ENCODE measurements at places on chromosomes 7 and 10.

DNA sequence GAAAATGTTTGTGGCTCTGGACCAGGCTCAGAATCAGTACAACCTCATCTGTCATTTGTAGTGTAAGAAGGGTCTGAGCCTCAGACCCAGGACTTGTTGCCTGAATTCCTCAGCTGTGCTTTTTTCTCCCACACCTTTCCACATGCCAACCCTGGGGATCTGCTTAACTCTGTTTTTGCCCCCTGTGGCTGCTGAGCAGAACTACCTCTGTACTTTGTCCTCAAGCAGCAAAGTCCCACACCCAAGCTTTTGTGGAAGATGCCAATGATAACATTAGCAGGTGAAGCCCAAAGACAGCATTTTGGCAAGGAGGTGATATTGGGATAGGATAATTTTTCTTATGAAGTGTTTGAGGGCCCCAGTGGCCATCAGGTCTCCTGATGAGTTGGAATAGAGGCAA lies 5.8 kb upstream of the CYP2C18 start:
- DNase-seq, result no peak

- no peak for DNase-seq
These were observed 10.2 kb upstream of the PPP1R3C start for GRCh38 chr10:91642831-91643692.

GRCh38 chr7:19701471-19701870 lies 7.4 kb downstream of the POLR1F start:
- no peak for DNase-seq

- no peak for DNase-seq
These were observed 81.1 kb upstream of the PRKG1 start for GRCh38 chr10:50992972-50993766.

DNA sequence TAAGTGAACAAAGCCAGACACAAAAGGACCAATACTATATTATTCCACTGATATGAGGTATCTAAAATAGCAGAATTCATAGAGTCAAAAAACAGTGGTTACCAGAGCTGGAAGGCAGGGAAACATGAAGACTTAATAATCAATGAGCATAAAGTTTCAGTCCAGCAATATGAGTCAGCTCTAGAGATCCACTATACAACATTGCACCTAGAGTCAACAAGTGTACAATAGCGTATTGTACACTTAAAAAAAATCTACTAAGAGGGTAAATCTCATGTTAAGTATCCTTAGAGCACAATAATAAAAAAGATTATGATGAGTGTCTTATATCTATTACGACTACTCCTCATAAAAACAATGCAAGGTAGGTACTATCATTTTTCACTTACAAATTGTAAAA lies 36.1 kb downstream of the C10orf90 start:
- DNase-seq, result no peak

- no peak for DNase-seq
These were observed 636.6 kb downstream of the SDK1 start for GRCh38 chr7:3937605-3938004.

DNA sequence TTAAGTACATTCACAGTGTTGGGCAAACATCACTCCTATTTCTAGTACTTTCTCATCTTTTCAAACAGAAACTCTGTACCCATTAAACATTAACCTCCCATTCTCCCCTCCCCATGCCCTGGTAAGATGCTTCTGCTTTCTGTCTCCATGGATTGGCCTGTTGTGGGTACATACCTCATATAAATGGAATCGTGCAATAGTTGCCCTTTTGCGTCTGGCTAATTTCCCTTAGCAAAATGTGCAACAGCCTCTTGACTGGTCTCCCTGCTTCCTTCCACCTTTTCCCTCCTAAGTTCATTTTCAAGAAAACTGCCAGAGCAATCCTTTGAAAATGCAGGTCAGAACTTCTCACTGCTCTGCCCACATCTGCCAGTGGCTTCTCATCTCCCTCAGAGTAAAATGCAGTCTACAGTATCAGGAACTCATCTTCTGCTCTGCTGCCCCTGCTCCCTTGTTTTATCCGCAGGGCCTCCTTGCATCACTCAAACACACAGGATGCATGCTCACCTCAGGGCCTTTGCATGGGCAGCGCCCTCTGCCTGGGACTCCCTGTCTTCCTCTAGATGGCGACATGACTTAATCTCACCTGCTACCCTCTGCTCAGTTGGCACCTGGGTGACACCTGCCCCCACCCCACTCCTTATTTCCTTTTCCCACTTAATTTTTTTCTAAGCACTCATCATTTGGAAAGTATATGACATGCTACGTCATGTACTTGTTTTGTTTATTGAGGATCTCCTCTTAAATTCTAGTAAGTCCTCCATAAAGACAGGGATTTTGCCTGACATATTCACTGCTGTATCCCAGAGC lies 44.3 kb upstream of the ECHDC3 start:
- no peak for DNase-seq

- DNase-seq, result no peak
These were observed 105.9 kb downstream of the GPR26 start for GRCh38 chr10:123771877-123772644.

DNA sequence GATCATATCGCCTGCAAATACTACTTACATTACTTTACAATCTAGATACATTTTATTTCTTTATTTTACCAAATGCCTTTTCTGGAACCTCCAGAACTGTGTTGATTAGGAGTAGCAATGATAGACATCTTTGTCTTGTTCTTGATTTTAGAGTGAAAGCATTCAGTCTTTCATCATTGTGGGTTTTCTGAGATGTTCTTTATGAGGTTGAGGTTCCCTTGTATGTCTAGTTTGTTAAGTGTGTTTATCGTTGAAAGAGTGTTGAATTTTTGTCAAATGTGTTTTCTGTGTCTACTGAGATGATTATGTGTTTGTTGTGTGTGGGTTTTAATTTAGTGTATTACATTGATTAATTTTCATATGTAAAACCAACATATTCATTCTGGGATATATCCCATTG lies 17.1 kb downstream of the SEPTIN7 start:
- no peak for DNase-seq

GRCh38 chr7:104901240-104901619 lies 112.8 kb upstream of the KMT2E start:
- no peak for DNase-seq

GRCh38 chr10:69070951-69071350 lies 17.0 kb upstream of the SRGN start:
- DNase-seq, result no peak

GRCh38 chr10:71232089-71232998 lies 20.0 kb downstream of the UNC5B start:
- DNase-seq, result peak; percentile 14

DNA sequence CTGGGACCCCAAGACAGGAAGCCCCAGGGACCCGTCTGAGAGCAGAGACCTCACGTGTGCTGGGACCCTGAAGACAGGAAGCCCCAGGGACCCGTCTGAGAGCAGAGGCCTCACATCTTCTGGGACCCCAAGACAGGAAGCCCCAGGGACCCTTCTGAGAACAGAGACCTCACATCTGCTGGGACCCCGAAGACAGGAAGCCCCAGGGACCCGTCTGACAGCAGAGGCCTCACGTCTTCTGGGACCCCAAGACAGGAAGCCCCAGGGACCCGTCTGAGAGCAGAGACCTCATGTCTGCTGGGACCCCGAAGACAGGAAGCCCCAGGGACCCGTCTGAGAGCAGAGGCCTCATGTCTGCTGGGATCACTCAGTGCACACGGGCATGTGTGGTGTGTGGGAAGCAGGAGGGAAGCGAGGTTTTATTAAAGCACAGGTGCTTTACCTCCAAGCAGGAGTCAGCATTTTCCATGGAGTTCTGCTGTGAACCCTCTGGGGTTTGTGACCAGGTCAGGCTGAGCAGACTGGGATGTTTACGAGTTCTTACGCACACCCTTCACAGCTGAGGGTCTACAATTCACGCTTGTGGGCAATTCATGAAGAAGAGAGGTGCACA lies 590.6 kb downstream of the DNAJB6 start:
- no peak for DNase-seq

- no peak for DNase-seq
These were observed 374.8 kb upstream of the KIAA1217 start for GRCh38 chr10:23834091-23834490.

GRCh38 chr7:129225931-129226572 lies 1.2 kb downstream of the AHCYL2 start:
- DNase-seq, result no peak

DNA sequence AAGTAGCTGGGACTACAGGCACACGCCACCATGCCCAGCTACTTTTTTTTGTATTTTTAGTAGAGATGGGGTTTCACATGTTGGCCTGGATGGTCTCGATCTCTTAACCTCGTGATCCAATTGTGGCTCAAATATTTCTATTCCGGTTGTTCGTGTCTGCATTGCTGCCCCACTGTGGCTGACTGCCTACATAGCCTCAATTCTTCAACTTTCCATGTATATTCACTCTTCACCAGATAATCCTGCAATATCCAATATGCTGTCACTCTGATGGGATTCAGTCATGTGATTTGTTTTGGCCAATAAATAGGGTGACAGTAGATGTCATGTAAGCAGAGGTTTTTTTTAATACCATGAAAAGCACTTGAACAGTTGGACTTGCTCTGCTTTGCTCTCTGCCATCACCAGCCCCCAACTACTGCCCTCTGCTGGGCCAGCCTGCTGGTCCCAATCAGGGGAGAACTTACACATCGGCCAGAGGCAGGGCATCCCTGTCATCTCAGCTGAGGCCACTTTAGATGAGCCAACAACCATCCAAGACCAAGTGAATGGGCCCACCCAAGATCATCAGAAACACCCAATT lies 56.7 kb downstream of the NSUN6 start:
- DNase-seq, result no peak

GRCh38 chr7:95758187-95758586 lies 14.2 kb upstream of the DYNC1I1 start:
- peak; percentile 94 for DNase-seq

GRCh38 chr10:110833234-110833940 lies 38.3 kb upstream of the PDCD4 start:
- peak; percentile 65 for DNase-seq

GRCh38 chr10:101061624-101062231 lies at the start of gene KAZALD1:
TSS of gene KAZALD1 (plus strand) at chr10:101061989. CDS start at chr10:101062593, 604 bp downstream.
- peak; percentile 51 for DNase-seq

- no peak for DNase-seq
These were observed 158.2 kb downstream of the ADARB2 start for GRCh38 chr10:1579141-1579491.

- no peak for DNase-seq
These were observed 1053.9 kb downstream of the KCNMA1 start for GRCh38 chr10:76583711-76584161.

DNA sequence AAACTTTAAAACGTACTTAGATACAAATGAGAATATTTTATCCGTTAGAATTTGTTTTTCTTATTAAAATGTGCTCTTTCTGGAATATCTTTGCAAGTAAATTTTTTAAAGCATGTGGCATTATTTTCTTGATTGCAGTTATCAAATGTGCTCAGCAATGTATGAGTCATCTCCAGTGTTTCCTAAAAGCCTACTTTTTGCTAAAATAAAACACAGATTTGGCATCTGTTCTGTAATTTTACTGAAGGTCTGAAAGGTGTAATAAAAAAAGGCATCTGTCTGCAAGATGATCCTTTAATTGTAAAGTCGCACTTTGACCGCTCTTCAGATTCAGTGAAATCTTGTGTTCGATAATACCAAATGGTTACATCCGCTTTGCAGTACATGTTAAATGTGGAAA lies 3.4 kb downstream of the GNAT3 start:
- peak; percentile 57 for DNase-seq

GRCh38 chr7:207418-208129 lies 15.2 kb downstream of the FAM20C start:
- no peak for DNase-seq

DNA sequence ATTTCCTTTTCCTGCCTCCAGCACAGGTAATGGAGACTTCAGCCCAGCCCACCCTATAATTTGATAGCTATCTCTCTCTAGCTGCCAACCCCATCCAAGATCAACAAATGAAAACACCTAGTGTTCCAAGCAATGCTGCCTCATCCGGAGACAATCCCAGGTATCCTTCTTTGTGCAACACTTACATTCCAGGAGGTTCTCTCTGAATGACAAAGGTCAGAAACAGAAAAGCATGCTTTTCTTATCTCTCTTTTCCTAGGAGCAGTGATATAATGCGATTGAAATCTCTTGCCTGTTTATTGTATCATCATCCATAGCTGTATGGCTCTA lies 699.3 kb downstream of the INHBA start:
- no peak for DNase-seq

- no peak for DNase-seq
These were observed 11.7 kb downstream of the PRF1 start for GRCh38 chr10:70590655-70591416.

DNA sequence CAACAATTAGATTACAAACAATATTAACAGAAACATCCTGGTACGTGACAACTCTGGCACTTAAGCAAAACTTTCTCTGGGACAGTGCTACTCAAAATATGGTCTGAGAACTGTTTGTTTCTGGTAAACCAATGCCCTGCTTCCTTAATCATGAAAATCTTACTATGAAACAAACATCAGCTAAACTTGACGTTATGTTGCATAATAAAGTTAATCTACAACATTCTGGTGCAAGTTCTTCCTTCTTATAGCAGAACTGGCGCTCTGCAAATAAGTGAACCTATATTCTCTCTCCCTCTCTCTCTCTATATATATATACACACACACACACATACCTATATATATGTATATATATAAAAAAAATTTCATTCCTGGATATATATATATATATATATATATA lies 7.8 kb downstream of the C7orf33 start:
- DNase-seq, result no peak

DNA sequence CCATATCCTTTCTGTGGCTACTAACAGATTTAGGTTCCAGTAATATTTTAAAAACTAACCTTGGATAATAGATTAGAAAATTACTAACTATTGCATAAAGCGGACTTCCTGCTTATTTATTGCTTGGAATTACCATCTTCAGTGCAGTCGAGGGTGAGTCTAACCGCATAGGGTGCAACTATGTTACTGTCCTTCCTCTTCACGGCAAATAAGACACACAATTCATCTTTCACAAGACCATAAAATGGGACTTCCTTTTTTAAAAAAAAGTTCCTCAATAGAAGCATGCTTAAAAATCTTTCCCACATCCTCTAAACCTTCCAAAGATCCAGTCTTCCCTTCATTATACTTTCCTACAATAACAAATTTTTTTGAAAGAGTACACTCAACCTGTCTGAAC lies 2.1 kb downstream of the SLC25A40 start:
- no peak for DNase-seq

DNA sequence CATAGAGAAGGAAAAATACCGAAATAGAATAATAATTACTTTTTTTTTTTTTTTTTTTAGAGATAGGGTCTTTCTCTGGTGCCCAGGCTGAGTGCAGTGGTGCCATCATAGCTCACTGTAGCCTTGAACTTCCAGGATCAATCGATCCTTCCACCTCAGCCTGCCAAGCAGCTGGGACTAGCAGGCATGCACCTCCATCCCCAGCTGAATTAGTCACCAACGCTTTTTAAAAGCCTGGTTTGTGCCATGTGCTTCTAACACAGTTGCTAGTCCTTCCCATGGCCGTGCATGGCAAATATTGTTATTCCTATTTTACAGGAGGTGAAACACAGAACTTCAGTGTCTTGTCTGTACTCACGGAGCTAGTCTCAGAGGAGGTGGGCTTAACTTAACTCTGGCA lies 23.2 kb downstream of the LYZL2 start:
- no peak for DNase-seq

Data from NCI-H2171 treated with DMSO at 0.1 percent for 48 hours (cell line).